ENCODE measurements at places on chromosomes 6 and 20. TPM values are rescaled to one million over a fixed set of nuclear protein-coding genes. Genes with fewer than 3 reads are reported as not detected.

The SIRPA gene
- 75.3 TPM for total RNA-seq

The CALHM4 gene
- 0.25 TPM for total RNA-seq

The MOCS1 gene
- total RNA-seq, result 15.1 TPM

The JPH2 gene
- 0.63 TPM for total RNA-seq

The OPRM1 gene
- not detected for total RNA-seq

The TAF11 gene
- 33.0 TPM for total RNA-seq

The FRMD1 gene
- not detected for total RNA-seq

The PBOV1 gene
- total RNA-seq, result not detected

The FAM83B gene
- not detected for total RNA-seq

The BMP6 gene
- total RNA-seq, result 330 TPM

The HRH3 gene
- total RNA-seq, result not detected

The FLRT3 gene
- 0.50 TPM for total RNA-seq

The HLA-DRA gene
- total RNA-seq, result 2.9 TPM

The CLPSL2 gene
- total RNA-seq, result not detected

The ADRM1 gene
- total RNA-seq, result 104 TPM

The PNLDC1 gene
- 1.3 TPM for total RNA-seq

The SFTA2 gene
- not detected for total RNA-seq

The HTR1B gene
- total RNA-seq, result 6.9 TPM

The TUBB2B gene
- 3.4 TPM for total RNA-seq

The TNFRSF6B gene
- total RNA-seq, result 28.5 TPM

The BANF2 gene
- total RNA-seq, result not detected

The PPIL6 gene
- 0.16 TPM for total RNA-seq

The TP53TG5 gene
- not detected for total RNA-seq

The TMEM244 gene
- total RNA-seq, result not detected

The ADAM33 gene
- 0.16 TPM for total RNA-seq

The SLC17A3 gene
- not detected for total RNA-seq

The RFX6 gene
- total RNA-seq, result not detected

The RBL1 gene
- total RNA-seq, result 7.0 TPM

The ZC3H12D gene
- total RNA-seq, result not detected

The TSBP1 gene
- total RNA-seq, result not detected

The SLC18B1 gene
- 9.6 TPM for total RNA-seq

Measured in bladder microvascular endothelial cell (primary cell).